GM12891 (cell line): ENCODE measurements at places on chromosomes 16 and 17.

DNA sequence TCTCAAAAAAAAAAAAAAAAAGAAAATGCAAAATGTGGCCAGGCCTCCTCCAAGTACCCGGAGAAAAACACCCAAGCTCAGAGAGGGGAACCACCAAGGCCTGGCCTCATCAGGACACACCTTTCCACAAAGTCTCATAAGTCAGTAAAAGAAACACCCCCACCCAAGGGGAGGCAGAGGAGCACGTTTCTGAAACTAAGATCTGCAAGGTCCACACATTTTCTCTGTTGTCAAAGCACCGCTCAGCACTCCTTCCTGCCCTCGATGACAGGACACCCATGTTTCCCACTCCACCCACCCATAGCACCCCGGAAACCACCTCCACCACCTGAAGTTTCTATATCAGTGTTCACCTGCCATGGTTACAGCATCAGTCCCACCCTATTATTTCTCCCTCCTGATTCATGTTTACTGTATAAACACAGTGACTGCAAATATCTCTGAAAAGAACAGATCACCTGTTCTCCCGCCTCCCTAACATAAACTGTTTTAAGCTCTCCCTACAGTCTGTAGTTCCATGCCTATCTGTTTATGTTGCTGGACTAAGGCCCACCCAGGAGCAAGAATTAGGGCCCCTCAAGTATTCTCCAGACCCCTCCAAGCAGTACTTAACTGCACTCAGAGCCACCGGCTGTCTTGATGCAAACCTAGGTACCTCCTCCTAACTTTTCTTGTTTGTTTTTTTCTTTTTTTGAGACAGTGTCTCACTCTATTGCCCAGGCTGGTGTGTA lies 2.0 kb downstream of the CORO7 start:
- peak; percentile 89 for DNase-seq

DNA sequence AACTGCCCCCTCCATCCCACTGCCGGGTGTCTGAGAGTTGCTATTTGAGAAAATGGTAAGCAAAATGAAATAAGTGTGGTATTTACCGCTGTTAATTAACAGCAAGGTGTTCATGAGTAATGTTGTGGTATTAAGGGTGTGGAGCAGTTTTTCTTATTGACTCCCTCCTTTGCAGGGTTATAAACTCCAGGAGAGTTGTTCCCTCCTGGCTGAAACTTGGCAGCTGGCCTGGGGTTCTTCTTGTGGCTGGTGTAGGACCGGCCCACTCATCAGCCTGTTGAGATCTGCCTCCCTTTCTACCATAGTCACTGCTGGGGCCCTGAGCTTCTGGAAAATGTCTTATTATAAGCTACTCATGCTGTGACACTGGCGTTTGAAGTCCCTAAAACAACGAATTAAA lies 128.6 kb downstream of the SOX9 start:
- DNase-seq = no peak

- DNase-seq = no peak
Observed at GRCh38 chr16:11319529-11320146, 25.6 kb upstream of the RMI2 start.

GRCh38 chr17:74393346-74393942 lies 26.1 kb downstream of the GPR142 start:
- no peak for DNase-seq

DNA sequence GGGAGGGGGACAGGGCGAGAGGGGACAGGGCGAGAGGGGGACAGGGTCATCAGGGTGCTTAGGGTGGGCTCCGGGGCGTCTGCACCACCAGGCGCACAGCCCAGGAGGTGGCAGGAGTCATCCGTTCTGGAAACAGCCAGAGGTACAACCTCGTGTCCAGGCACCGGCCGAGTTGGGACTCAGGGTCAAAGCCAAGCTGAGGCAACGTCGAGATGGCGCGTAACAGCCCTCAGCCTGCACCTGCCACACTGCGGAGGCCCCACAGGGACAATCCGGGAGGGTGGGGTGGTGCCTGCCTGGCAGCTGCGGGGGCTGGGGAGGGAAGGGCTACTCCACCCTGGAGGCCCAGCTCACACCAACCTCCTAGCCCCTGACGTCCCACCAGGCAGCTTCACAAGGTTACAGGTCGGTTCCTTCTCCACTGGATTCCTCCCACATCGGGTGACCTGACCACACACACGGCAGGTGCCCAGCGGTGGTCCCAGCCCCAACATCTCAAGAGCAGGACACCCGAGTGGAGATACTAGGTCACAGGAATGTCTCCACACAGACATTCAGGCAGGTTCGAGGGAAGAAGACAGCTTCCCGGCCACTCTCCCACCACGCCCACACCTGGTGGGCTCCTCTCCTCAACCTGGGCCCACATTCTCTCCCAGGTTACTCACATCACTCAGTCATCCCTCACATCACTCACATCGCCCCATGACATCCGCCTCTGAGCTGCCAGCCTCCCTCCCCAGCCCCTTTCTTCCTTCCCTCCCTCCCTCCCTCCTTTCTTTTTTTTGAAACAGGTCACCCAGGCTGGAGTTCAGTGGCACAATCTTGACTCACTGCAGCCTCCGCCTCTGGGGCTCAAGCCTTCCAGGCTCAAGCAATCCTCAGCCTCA lies 47.3 kb downstream of the RPH3AL start:
- DNase-seq = no peak

DNA sequence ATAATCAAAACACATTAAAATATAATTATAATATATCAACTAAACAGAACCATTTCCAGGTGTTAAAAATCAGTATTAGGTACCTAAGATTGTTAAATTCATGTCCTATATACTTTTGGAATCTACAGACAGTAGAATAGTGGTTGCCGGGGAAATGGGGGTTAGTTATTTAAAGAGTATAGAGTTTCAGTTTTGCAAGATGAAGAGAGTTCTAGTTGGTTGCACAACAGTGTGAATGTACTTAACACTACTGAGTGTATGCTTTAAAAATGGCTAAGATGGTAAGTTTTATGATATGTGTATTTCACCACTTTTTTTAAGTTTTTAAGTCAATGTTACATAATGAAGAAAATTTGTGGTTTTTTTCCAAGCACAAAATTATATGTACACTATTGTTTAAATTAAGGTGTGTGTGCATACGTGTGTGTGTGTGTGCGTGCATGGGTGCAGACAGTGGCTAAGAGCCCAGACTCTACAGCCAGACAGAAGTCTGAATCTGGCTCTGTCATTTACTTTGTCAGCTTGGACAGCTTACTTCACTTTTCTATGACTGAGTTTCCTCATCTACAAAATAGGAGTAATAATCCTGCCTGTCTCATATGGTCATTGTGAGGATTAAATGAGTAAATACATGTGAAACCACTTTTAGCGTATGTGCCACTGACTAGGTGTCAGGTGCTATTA lies 25.3 kb upstream of the PHAF1 start:
- DNase-seq = no peak

DNA sequence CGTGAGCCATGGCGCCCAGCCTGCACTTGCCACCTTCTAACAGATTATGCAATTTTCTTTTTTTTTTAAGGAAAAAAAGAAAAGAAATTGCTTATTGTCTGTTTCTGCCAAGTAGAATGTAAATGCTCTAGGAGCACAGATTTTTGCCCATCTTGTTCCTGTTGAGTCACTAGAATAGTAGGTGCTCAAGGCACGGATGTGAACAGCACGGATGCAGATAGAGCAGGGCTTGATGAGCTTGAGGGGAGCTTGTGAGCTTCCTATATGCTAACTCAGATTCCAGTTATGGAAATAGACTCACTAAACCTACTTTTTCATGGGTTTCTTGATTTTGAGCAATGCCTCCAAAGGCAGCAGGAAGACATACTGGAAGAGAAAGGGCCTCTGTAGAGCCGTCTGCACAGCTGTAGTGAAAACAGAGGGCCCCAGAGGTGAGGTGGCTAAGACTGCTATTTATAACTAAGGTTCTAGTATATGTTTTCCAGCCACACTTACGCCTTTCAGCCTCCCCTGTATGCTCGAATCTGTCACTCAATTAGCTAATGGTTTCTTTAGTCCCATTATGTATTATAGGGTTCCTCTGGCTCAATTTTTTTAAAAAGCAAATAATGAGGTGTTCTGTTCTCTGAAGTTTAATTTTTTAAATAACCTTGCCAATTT lies 72.8 kb downstream of the WWP2 start:
- DNase-seq = no peak

GRCh38 chr17:63735691-63736090 lies 5.9 kb downstream of the STRADA start:
- DNase-seq = no peak

DNA sequence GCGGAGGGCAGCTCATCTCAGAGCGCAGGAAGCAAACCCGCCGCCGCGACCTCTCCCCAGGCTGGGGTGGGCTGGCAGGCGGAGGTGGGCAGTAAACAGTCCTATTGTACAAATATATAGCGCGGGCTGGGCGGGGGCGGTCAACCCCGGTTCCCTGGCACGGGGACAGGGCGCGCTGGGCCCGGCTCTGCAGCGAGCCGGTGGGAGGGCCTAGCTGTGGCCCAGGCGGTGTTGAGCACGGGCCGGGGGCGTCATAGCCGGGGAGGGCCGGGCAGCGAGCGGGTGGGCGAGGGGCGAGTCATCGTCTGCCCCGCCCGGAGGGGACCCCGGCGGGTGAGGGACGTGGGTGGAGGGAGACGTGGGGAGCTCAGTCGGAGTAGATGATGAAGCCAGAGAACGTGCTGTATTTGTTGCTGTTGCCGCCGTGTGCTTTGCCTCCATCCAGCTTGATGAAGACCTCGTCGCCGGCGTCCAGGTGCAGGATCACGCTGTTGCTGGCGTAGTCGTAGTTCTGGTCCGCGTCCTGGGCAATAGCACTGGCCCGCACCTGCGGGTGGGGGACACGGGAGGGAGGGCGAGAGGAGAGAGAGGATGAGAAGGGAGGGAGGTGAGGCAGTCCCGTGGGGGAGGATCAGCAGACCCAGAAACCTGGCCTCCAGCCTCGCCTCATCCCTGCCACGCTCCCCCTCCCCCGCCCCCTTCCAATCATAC lies 8.1 kb downstream of the C1QL1 start:
- no peak for DNase-seq

- DNase-seq = peak; percentile 64
Observed at GRCh38 chr17:40111221-40112128, 10.3 kb upstream of the MSL1 start.

GRCh38 chr16:52346709-52347108 lies 200.2 kb downstream of the TOX3 start:
- no peak for DNase-seq
